Fibroblast of gingiva (primary cell): ENCODE measurements at places on chromosomes 6 and 20.

DNA sequence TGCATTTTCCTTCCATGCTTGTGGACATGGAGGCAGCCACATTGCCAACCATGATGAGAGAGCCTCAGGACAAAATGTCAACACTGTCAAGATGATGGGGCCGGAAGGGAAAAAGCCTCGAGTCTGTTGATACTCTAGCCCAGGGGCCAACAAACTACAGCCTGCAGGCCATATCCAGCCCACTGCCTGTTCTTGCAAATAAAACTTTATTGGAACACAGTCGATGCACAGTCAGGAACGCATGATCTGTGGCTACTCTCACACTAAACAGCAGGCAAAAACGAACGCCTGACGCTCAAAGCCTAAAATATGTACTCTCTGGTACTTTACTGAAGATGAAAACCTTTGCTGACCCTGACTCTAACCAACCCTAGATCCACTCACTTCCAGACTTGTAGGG lies 72.3 kb downstream of the BMP7 start:
- DNase-seq, result no peak

- no peak for DNase-seq
Measured at GRCh38 chr6:122363769-122364483, 35.5 kb upstream of the HSF2 start.

GRCh38 chr20:37356387-37356786 lies 10.4 kb downstream of the SRC start:
- DNase-seq, result peak; percentile 72

- DNase-seq, result no peak
Measured at GRCh38 chr6:129954749-129955431, 63.5 kb upstream of the L3MBTL3 start.

GRCh38 chr6:15462717-15463525 lies 199.9 kb downstream of the DTNBP1 start:
- peak; percentile 91 for DNase-seq

GRCh38 chr20:47914792-47915191 lies 129.5 kb upstream of the SULF2 start:
- DNase-seq, result no peak

DNA sequence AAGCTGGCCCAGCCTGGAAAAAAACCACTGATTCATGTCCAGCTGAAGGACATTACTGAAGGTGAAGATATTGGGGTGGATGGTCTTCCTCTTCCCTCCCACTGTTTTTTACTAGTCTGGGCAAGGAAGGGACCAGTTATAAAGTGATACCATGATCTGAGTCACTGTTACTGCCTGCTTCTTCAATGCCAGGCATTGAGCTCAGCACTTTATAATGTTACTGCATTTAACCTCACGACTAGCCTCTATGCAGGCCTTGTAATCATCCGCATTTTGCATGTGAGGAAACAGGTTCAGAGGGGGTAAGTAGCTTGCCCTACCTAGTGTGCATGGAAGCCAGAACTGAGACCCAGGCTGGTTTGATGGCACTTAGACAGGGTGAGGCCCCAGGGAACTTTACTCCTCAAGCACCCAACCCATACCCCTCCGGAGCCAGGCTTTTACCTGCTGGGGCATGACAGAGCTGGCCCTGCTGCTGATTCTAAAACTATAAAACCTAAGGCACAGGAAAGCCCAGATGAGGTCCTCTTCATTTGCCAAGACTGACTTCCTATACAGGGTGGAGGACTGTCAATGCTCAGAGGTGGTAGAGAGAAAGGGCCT lies 11.0 kb upstream of the KCNK5 start:
- no peak for DNase-seq

DNA sequence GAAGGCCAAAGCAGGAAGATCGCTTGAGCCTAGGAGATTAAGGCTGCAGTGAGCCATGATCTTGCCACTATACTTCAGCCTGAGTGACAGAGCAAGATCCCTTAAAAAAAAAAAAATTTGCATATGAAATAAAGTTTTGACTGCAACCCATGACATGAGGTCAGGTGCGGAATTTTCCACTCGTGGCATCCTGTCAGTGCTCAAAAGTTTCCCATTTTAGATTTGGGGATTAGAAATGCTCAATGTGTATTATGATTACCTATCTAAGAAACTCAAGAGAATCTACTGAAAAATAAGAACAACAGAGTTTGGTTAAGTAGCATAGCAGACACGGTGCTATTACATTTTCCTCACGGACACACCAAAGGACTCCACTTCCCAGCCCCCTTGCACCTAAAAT lies 11.7 kb downstream of the SLC23A2 start:
- no peak for DNase-seq

GRCh38 chr6:148182378-148182777 lies 160.3 kb upstream of the SASH1 start:
- no peak for DNase-seq

- DNase-seq, result peak; percentile 35
Measured at GRCh38 chr6:124962639-124963415, 590 bp downstream of the RNF217 start.

- DNase-seq, result no peak
Measured at GRCh38 chr20:50415021-50415515, 95.1 kb upstream of the PTPN1 start.

- no peak for DNase-seq
Measured at GRCh38 chr20:9515741-9516233, 1.4 kb downstream of the LAMP5 start.

DNA sequence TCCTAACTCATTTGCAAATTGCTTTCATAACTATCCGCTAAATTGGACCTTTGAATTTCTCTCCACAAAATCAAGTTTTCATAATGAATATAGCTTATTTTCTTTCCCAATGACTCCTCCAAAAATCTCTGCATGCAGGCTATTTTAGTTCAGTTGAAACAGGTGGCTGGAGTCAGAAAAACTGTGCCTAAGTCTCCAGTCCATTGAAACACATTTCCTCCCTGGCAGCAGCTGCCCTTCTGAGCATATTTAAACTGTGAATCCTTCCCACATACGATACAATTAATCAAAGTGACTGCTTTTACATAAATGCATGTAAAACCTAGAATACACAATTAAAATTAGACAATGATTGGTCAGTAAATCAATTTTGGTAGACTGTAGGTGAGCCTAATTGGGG lies 344.6 kb upstream of the MARCKS start:
- DNase-seq, result no peak

GRCh38 chr6:21753241-21754108 lies 159.9 kb downstream of the SOX4 start:
- peak; percentile 73 for DNase-seq

GRCh38 chr6:38502423-38502822 lies 137.3 kb downstream of the BTBD9 start:
- DNase-seq, result no peak

GRCh38 chr6:123594776-123595175 lies 42.0 kb downstream of the TRDN start:
- DNase-seq, result no peak

GRCh38 chr6:158174514-158174913 lies 6.4 kb downstream of the GTF2H5 start:
- peak; percentile 96 for DNase-seq

GRCh38 chr6:10363911-10364310 lies 51.0 kb downstream of the TFAP2A start:
- no peak for DNase-seq

DNA sequence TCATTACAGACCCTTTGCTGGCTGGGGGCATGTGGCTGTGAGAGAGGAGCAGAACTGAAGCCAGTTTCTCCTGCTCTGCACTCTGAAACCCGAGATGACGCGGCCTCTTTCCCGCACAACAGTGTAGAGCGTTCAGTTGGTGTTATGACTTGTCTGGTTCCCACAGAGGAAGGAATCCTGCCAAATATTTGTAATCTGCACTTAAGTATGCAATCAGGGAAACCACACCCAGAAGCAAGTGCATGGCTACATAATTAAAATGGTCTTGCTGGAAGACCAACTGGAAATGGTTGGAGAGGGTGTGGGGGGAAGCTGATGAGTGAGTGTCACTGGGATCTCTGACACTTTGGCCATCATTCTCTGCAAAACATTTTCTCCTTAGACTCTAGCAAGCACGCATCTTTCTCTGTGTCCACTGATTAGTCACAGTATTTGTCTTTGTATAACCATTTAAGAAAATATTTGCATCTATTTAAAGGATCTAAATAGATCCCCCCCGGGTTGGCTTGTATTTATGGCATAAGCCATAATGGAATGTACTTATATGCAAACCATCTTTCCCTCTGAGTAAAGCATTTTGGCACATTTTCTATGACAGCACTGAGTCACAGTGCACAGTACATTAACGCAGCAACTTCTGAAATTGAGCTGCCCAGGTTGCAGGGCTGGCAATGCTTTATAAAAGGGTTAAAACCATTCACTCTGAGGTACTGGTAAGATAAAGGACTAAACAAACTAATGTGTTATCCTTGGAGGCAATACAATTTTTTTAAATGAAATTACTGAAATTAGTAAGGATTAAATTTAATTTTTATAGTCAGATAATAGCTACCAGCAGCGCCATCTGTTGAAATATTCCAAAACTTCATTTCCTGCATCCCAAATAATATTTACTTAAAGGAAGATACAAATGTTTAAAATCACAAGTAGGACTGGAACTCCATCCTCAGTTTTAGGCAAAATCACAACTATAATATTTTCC lies 76.7 kb downstream of the FOXC1 start:
- DNase-seq, result peak; percentile 95

- peak; percentile 55 for DNase-seq
Measured at GRCh38 chr6:41182069-41183034, 18.6 kb downstream of the TREML2 start.

GRCh38 chr20:58762120-58762519 lies 69.5 kb downstream of the NPEPL1 start:
- DNase-seq, result no peak

GRCh38 chr6:151254451-151255081 lies 14.8 kb downstream of the AKAP12 start:
- peak; percentile 54 for DNase-seq

- no peak for DNase-seq
Measured at GRCh38 chr6:169787797-169788196, 36.4 kb downstream of the ERMARD start.

- no peak for DNase-seq
Measured at GRCh38 chr6:168126566-168127383, 47.8 kb upstream of the FRMD1 start.

- no peak for DNase-seq
Measured at GRCh38 chr6:89589297-89590025, 49.1 kb downstream of the LYRM2 start.

DNA sequence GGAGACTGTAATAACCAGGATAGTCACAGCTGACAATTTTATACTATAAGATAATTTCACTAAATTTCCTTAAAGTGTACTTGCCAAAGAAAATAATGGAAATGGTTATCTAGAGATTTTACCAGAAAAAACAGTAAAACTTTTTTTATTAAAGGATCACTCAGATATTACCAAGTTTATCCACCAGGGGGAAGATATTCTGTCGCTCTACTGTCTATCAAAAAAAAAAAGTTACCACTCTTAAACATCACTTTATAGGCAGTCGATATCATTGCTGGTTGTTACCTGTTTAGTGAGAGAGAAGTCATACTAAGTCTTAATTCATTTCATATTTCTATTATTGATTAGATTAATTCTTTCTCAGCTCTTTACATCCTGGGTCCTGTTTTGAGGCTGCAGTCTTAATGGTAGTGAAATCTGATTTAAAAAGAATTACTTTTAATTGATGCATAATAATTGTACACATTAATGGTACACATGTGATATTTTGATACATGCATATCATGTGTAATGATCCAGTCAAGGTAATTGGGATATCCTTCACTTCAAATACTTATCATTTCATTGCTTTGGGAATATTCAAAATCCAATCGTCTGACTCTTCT lies 18.9 kb downstream of the L3MBTL3 start:
- no peak for DNase-seq

GRCh38 chr6:783966-784735 lies 91.2 kb upstream of the EXOC2 start:
- DNase-seq, result no peak

GRCh38 chr6:15941168-15941567 lies 187.7 kb upstream of the MYLIP start:
- DNase-seq, result no peak

DNA sequence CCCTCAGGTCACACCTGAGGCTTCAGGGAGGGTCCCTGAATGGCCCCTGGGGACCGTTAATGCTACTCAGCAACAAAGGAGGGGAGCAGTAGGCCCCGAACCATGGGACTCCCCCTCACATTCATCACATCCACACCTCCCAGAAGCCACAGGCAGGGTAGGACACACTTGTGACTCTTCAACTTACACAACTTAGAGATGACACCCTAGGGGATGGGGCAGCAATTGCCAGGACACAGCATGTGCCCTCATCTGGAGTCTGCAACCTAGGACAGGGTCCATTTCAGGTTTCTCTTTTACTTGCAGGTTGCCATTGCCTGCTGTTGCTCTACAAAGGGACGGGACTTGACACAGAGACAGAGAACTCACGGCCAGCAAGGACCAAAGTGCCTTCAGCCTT lies 770 bp downstream of the ULBP3 start:
- no peak for DNase-seq

- DNase-seq, result no peak
Measured at GRCh38 chr6:105873799-105874198, 212.3 kb upstream of the PRDM1 start.

DNA sequence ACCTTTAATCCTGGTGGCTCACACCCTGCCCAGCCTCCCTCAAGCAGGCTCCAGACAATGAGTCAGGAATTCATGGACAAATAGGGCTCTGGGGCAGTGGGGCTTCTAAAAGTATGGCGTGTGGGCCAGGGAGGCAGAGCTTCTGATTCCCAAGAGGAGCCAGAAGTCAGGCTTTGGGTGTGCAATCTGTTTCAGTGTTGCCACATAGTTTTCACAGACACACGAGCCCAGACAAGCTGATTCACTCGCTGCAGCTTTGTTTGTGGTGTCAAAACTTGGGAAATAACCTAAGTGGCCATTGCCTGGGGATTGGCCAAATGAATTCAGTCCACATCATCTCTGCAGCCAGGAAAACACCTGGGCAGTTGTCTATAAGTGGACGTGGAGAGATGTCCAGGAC lies 9.2 kb downstream of the PEDS1 start:
- peak; percentile 97 for DNase-seq

DNA sequence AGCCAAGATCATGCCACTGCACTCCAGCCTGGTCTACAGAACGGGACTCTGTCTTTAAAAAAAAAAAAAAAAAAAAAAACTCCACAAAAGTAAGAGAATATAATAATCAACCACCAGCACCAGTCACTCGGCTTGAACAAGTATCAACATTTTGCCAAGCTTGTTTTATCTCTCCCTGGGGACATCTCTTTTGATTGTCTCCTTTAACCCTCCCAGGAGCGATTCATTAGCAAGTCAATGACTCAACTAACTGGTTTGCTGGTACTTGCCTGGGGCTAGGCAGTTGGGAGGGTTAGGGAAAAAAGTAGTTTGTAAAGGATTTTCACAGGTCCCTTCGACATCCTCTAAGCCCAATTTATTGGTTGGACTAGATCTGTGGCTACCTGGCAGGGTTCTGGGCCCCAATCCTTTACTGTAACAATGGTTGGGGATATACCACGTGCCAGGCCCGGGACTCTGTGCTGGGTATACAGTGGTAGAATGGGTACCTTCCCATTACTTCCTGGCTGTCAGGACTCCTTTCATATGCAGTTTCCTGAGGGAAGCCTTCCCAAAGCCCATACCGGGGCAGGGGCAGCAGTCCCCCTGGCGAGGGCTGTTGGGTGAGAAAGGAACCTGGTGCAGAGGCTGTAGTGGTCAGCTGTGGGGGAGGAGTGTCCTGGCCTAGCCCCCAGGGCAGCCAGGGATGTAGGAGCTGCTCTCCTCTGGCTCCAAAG lies 12.2 kb downstream of the TGIF2 start:
- DNase-seq, result peak; percentile 49
